Activated naive CD4-positive, alpha-beta T cell treated with Interleukin-2 at 50 U/mL for 16 hours (primary cell): ENCODE measurements at places on chromosomes 7 and 10.

DNA sequence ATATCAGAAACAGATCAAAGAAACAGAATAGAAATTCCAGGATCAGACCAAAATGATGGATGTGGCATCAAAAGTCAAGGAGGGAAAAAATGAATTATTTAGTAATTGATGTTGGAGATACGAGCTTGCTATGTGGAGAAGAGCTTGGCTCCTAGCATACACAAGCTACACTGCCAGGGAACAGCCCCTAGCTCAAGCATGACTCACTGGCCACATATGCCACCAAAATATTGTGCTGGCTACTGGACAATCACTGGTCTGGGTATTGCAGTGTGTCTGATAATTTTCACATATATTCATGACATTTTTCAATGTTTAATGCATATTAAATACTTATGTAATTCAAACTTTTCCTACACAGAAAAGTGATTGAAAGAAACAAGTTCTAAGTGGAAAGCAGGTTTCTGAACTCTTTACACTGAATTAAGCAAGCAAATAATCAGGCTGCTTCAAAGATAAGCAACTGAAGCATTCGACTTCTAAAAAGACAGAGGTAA lies 59.3 kb downstream of the OAT start:
- no peak for DNase-seq

GRCh38 chr10:3623746-3624145 lies 161.3 kb downstream of the KLF6 start:
- no peak for DNase-seq

- DNase-seq, result no peak
Observed at GRCh38 chr7:100369105-100369504, 4.2 kb upstream of the PILRA start.

GRCh38 chr10:98310701-98311100 lies 42.7 kb upstream of the LOXL4 start:
- DNase-seq, result no peak

- DNase-seq, result peak; percentile 39
Observed at GRCh38 chr7:148772297-148773089, 73.8 kb downstream of the CUL1 start.

- DNase-seq, result no peak
Observed at GRCh38 chr10:132814469-132814856, 28.5 kb upstream of the NKX6-2 start.

GRCh38 chr10:57222603-57223002 lies 861.5 kb upstream of the ZWINT start:
- no peak for DNase-seq

GRCh38 chr10:3875842-3876235 lies 90.8 kb upstream of the KLF6 start:
- DNase-seq, result no peak

GRCh38 chr7:122790591-122790990 lies 87.9 kb upstream of the RNF148 start:
- DNase-seq, result no peak

DNA sequence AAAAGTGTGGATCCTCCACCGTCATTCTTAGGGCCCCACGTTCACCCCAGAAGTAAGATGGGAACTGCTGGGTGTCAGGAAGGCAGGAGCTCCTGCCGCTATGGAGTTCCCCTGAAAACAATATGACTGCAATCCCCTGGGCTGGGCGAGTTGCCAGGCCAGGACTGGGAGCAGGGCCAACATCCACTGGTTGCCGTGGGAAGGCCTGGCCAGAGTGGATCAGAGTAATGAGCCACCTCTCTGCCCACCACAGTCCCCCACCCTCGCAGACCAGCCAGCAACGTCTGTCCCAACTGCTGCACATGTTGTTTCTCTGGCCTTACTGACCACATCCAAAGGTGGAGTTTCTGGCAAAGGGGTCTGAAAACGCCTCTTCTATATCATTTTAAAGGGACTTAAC lies 86.6 kb downstream of the STRA8 start:
- no peak for DNase-seq

DNA sequence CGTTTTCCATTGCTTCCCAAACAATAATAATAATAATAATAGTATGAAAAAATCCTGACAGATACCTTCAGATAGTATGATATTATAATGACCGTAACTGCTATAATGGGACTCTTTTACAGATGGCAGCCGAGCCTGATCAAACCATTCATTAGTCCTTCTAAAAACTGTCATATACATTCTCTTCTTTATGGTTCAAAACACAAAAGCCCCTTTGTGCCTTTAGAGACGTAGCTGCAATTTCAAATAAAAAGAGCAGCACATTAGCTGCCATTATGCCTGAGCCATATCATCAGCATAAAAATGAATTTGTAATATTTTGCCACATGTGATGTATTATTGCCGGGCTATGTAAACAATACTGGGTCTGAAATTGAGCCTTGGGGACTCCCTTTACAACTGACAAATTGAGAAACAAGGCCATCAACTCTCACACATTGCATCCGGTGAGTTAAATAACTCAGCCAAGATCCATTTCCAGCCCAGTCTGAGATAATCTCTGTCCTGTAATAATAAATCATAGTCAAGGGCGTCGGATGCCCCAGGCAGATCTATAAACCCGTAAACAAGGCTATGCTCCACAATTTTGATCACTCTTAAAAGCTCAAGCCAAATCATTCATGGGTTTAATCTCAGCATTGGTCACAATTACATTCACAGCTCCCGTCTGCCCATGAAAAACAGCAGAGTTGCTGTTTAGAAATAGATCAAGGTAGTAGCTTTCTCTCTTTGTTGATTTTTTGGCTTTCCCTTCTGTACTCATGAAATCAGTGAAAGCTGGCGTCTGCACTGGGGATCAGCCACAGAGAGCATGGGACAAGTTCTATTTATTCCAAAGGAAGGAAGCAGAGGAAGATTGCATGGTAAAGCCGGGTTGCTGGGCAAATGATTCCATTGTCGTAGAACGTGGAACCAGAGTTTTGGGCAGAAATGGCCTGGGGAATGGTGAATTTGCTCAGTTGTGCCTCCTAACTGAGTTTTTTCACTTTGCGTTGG lies 150.1 kb upstream of the BMPER start:
- DNase-seq, result no peak

- no peak for DNase-seq
Observed at GRCh38 chr10:27188259-27188658, 33.1 kb downstream of the MASTL start.

GRCh38 chr7:23291957-23292560 lies 7.1 kb upstream of the MALSU1 start:
- no peak for DNase-seq

- DNase-seq, result no peak
Observed at GRCh38 chr10:6320320-6321010, 117.7 kb downstream of the PFKFB3 start.

DNA sequence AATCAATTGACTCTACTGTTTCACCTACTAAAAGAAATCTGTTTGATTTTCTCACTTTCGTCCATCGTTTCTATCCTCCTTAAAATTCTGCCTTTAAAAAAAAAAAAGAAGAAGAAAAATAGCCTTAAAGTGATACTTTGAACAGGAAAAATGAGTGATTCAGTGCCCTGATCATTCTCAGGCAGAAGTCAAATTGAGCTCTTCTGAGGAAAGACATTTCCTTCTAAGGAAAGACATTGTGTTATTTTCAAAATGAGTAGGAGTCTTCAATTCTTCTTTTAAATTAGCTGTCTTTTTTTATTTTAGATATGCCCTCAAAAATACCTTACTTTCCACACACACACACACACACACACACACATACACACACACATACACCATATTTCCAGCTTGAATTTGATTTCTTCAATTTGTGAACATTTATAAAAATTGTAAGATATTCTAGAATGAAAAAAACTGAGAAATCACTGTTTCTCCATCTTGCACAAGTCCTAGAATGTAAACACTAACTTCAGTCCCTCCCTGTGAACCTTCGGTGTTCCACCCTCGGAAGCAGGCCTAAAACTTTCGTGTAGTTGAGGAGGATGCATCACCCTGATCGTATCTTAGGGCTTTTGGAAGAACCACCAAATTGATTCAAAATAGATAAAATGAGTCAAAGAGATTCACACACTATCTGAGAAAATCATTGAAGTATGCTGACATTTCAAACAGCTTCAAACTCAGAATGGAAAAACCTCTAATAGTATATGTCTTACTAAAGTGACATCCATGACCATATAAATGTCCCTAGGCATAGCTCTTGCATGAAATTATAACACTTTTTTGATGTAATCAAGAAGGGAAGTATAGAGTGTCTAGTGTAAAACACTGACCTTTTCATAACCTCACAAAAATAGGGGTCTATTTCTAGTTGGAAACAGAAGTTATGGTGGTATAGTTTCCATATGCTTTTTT lies 270.8 kb downstream of the GATA3 start:
- DNase-seq, result peak; percentile 19

DNA sequence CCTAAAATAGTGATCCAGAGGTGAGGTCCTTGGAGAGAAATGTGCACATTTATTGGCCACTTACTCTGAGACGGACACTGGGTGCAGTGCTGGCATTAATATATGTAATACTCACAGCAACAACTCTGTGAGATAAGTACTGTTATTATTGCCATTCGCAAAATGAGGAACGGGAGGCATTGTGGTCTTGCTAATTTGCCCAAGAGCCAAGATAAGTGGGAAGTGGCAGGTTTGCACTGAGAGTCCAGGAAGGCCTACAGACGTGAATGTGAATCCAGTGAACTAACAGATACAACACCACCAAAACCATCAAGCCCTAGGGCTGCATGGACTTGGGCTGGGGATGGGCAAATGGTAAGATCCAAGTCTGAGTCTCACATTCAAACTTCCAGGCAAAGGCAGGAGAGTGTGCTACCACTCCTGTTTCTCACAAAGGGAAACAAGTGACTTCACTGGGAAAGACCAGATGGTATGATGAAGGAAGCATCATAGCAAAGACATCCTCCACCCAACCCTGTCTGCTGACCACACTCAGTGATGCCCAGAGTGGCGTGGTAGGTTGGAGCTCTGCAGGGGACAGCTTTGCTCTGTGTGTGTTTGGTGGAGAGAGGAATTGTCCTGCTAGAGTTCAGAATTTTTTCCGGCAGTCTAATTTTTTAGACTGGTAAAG lies 19.2 kb downstream of the TMEM273 start:
- no peak for DNase-seq

DNA sequence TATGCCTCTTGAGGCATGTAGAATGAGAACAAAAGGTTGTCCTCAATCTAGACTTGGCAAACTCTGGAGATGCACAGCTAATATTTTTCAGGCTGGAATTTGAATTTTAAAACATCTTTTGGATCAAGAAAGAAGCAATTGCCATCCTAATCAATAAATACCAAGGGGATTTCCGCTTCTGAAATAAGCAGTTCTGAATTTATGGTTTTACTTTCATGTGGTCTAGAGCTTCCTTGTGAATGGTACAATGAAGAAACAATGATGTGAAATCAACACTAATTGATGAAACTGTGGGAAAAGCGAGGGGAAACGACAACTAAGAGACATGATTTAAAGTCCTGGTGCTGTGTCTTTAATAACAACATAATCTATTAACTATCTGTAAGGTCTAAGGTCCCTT lies 1202.7 kb downstream of the SORCS3 start:
- no peak for DNase-seq

- DNase-seq, result no peak
Observed at GRCh38 chr7:25963733-25964132, 188.3 kb upstream of the NFE2L3 start.

DNA sequence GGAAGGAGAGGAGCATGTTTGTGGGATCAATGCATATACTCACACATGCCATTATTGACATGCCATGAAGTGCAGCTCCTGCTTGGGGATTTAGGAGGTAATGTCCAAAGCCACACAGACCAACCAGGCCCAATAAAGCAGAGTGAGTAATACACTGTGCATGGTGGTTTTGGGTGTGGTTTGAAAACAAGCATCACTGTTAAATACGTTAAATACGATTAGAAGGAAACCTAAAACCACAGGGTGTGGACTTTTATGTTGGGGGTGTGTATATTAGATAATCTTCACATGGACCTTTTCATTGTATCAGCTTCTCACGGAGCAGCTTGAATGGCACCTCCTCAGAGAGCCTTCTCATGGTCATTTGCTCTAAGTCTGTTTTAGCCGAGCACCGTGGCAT lies 10.4 kb upstream of the EIF3A start:
- peak; percentile 36 for DNase-seq

- DNase-seq, result no peak
Observed at GRCh38 chr10:6659451-6659850, 79.4 kb upstream of the PRKCQ start.

GRCh38 chr10:35191523-35191922 lies 64.9 kb downstream of the CREM start:
- DNase-seq, result no peak
